ENCODE measurements at places on chromosomes 3 and 15.

GRCh38 chr15:71397377-71397776, 282.1 kb downstream of the THSD4 start:
- no peak for DNase-seq

- DNase-seq, result no peak
These were observed 36.8 kb upstream of the XXYLT1 start for GRCh38 chr3:195307711-195308110.

DNA sequence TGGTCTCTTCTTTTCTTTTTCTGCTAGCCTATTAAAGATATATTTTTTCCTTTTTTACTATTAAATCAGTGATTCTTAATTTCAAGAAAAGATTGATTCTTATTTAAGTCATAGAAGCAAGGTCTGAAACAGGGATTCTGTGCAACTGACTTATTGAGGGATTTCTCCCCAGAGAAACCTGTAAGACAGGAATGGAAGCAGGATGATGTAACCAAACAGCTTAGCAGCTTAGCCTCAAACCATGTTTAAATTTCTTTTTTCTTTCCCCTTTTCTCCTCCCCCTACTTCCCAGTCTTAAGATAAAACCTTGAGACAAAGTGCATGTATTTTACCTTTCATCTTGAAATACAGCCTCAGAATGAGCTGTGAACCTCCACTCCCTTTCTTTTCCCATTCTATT, 322.8 kb downstream of the NEK10 start:
- no peak for DNase-seq

- no peak for DNase-seq
These were observed 25.6 kb upstream of the CCDC50 start for GRCh38 chr3:191303596-191303995.

DNA sequence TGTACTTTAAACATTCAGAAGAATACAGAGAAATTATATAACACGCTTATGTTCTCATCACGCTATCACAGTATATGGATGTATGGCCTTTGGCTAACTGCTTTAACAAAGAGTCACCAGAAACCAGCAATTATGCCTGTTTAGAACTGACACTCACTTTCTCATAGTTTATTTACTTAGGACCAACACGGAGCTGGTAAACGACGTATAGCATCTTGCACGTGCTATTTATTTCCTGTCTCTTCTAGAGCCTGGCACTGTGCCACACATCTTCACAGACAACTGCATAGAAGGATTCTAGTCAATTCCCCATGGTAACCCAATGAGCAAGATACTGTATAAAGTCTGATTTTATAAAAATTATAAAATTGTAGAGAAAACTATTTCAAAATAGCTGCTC, 43.6 kb downstream of the TBC1D2B start:
- no peak for DNase-seq
